ENCODE measurements at places on chromosomes 2 and 18. TPM values are rescaled to one million over a fixed set of nuclear protein-coding genes. Genes with fewer than 3 reads are reported as not detected.

DNA sequence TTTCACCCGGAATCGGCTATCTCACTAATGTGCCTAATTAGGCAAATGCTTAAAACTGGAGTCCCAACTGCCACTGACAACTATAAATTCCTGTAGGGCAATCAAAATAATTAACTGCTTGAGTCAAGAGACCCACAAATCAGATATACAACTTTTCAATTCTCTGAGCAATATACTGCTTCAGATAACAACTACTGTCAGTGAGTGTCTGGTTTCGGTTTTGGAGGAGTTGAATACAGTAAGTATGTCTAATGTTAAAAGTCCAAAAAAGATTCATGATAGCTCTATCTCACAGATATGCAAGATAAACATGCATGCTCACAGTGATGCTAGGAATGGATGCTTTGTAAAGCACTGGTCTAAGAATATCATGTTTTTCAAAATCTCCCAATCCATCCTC is 283.3 kb downstream of the NRXN1 start:
- DNase-seq: no peak

GRCh38 chr2:124045894-124046293 is 20.8 kb downstream of the CNTNAP5 start:
- DNase-seq: no peak

GRCh38 chr2:95346231-95346737 is 49.1 kb downstream of the KCNIP3 start:
- DNase-seq: peak; percentile 90

DNA sequence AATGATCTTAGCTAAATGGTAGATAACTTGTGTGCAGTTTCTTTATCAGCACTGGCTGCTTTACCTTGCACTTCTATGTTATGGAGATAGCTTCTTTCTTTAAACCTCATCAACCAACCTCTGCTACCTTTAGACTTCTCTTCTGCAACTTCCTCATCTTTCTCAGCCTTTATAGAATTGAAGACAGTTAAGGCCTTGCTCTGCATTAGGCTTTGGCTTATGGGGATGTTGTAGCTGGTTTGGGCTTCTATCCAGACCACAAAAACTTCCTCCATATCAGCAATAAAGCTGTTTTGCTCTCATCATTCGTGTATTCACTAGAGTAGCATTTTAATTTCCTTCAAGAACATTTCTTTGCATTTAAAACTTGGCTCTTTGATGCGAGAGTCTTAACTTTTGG is 123.7 kb downstream of the PIK3C3 start:
- no peak for DNase-seq

Gene SPR
- 15.7 TPM for total RNA-seq

Gene NYAP2
- not detected for total RNA-seq

Gene FAM228A
- total RNA-seq: 2.2 TPM
